ENCODE measurements at places on chromosomes 1 and 21. TPM values are rescaled to one million over a fixed set of nuclear protein-coding genes. Genes with fewer than 3 reads are reported as not detected.

Gene MCOLN2
- total RNA-seq, result 2.7 TPM

Gene UQCRHL
- total RNA-seq, result 2.4 TPM

Gene TSACC
- not detected for total RNA-seq

Gene SH2D5
- total RNA-seq, result 29.5 TPM

Gene MROH7
- total RNA-seq, result 0.11 TPM

Gene ACTL8
- total RNA-seq, result 0.12 TPM

Gene PRAMEF15
- not detected for total RNA-seq

Gene CHD1L
- total RNA-seq, result 36.4 TPM

Gene CIART
- total RNA-seq, result 12.4 TPM

Gene C1orf141
- total RNA-seq, result not detected

Gene HFM1
- 0.87 TPM for total RNA-seq

Gene PDZK1IP1
- not detected for total RNA-seq

Gene GPR61
- total RNA-seq, result 0.25 TPM

Gene CFAP45
- total RNA-seq, result 1.1 TPM

Gene FCRL4
- not detected for total RNA-seq

Gene HSPB7
- 2.3 TPM for total RNA-seq

Gene PRMT2
- 175 TPM for total RNA-seq

Gene SIPA1L2
- total RNA-seq, result 0.44 TPM

Gene CLCA1
- total RNA-seq, result under 0.01 TPM

Gene NHLH1
- not detected for total RNA-seq

Gene A3GALT2
- not detected for total RNA-seq
